PC-9 (cell line): ENCODE measurements at places on chromosomes 13 and 19. TPM values are rescaled to one million over a fixed set of nuclear protein-coding genes. Genes with fewer than 3 reads are reported as not detected.

The PLPP2 gene
- total RNA-seq, result 143 and 146 TPM in 2 replicates

The ZNF574 gene
- 19.4 and 21.6 TPM in 2 replicates for total RNA-seq

GRCh38 chr13:44474122-44474910 is 100.7 kb downstream of the SERP2 start:
- peak; percentile 34 for DNase-seq
- no peak overlapping the region for H3K4me3 ChIP-seq
- no peaks in the 10 kb centered on the region for H3K27me3 ChIP-seq
- peak overlapping the region; percentile 53 for H3K27ac ChIP-seq
- H3K4me1 ChIP-seq, result peaks cover 48% of the 10 kb centered on the region
- H3K36me3 ChIP-seq, result no peaks in the 10 kb centered on the region; the same call in 1 of the 2 replicates

- peak; percentile 56 for DNase-seq
- peak overlapping the region; percentile 31 for H3K4me3 ChIP-seq
- no peaks in the 10 kb centered on the region for H3K27me3 ChIP-seq
- peaks cover 28% of the 10 kb centered on the region for H3K4me1 ChIP-seq
- H3K36me3 ChIP-seq, result no peaks in the 10 kb centered on the region
- peak overlapping the region; percentile 85 for H3K27ac ChIP-seq
Observed at GRCh38 chr13:39565036-39565949, 37.7 kb downstream of the LHFPL6 start.

DNA sequence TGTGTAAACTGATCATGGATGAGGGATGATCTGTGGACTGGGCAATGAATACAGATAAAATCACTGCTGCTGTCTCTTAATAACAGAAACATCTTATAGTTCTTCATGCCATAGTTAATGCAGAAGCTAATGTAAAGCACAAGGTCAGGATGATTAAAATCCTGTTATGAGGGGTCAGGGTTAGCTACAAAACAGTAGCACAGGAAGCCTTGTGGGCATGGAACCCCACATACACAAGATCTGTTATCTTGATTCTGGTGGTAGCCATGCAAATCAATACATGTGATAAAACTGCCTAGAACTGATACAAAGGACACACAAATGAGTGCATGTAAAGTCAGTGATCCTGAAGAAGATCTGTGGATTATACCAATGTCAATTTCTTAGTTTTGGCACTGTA is 96.4 kb downstream of the KLF12 start:
- no peak overlapping the region for H3K27ac ChIP-seq
- H3K4me1 ChIP-seq, result peaks cover 8% of the 10 kb centered on the region
- no peak for DNase-seq
- no peaks in the 10 kb centered on the region for H3K36me3 ChIP-seq

- H3K27ac ChIP-seq, result no peak overlapping the region
- H3K27me3 ChIP-seq, result no peaks in the 10 kb centered on the region
- H3K36me3 ChIP-seq, result no peaks in the 10 kb centered on the region
- no peak overlapping the region for H3K4me3 ChIP-seq
- DNase-seq, result no peak
- H3K4me1 ChIP-seq, result no peaks in the 10 kb centered on the region
Observed at GRCh38 chr13:75357576-75358289, 124.2 kb downstream of the TBC1D4 start.

DNA sequence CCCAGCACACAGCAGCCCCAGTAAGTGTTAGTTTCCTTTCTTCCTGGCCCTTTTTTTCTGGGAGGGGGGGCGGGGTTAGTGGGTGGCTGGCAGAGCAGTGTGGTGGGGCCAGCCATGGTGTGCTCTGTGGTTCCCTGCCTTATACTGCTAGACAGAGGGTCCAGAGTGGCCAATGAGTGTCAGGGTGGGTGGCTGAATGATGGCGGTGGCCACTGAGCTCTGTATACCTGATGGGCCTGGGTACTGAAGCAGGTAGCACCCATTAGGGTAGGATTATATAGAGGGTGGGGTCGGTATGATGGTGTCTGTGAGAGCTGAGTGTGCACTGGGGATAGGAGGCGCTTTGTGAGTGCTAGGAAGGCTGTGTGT is 13.8 kb downstream of the CIC start:
- peaks cover 42% of the 10 kb centered on the region for H3K4me1 ChIP-seq
- no peaks in the 10 kb centered on the region for H3K27me3 ChIP-seq
- H3K36me3 ChIP-seq, result no peaks in the 10 kb centered on the region
- DNase-seq, result no peak

DNA sequence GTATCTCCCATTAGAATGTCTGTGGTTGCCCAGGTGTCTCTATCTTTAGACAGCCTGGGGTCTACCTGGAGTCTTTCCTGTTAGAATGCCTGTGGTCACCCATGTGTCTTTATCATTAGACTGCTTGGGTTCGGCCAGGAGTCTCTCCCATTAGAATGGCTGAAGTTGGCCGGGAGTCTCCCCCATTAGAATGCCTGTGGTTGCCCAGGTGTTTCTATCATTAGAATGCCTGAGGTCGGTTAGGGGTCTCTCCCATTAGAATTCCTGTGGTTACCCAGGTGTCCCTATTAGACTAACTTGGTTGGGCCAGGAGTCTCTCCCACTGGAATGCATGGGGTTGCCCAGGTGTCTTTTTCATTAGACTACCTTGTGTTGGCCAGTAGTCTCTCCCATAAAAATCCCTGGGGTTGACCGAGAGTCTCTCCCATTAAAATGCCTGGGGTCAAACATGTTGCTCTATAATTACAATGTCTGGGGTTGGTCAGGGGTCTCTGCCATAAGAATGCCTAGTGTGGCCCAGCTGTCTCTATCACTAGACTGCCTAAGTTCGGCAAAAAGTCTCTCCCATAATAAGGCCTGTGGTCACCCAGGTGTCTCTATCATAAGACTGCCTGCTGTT is 1448.7 kb downstream of the UQCRFS1 start:
- no peak overlapping the region for H3K4me3 ChIP-seq
- DNase-seq, result no peak
- H3K4me1 ChIP-seq, result no peaks in the 10 kb centered on the region
- no peak overlapping the region for H3K27ac ChIP-seq

DNA sequence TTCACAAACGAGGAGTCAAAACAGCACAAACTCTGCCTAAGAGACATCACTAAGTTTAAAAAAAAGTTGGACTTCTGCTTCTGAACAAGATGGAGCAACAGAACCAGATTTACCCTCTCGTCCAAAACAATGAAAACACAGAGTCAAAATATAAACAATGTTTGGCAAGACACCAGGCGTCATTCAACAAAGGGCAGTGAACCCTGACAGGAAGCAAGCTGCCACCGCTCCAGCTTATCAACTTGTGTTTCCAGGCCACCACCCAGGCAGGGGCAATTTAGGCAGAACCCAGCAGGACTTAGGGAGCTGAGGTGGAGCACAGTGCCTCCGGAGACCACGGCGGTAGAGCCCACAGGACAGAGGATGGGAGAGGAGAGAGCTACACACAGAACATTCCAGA is 8.6 kb upstream of the NAPA start:
- no peak overlapping the region for H3K27ac ChIP-seq
- H3K36me3 ChIP-seq, result no peaks in the 10 kb centered on the region
- no peaks in the 10 kb centered on the region for H3K27me3 ChIP-seq

DNA sequence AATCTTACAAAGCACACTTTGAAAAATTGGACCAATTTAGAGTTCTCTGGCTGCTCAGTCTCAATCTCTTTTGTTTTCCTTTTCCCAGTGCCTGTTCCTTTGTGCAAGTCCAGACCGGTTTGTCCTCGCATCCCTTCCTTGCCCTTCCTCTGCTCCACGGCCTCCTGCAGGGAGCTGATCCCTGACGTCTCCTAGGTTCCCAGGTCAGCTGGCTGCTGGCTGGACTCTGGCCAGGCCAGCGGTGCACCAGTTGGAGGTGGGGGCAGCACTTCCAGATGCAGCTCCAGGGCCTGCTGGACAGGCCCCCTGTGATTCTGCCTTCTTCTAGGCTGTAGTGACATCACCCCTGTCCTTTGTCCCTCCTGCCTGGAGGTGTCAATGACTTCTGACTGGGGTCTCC is 44.0 kb upstream of the KPNA3 start:
- H3K4me3 ChIP-seq, result no peak overlapping the region
- no peak for DNase-seq
- H3K36me3 ChIP-seq, result no peaks in the 10 kb centered on the region
- no peaks in the 10 kb centered on the region for H3K27me3 ChIP-seq
- H3K4me1 ChIP-seq, result no peaks in the 10 kb centered on the region
